Esophagus squamous epithelium (tissue), 5 donors: ENCODE measurements at places on chromosomes 12 and 14.

DNA sequence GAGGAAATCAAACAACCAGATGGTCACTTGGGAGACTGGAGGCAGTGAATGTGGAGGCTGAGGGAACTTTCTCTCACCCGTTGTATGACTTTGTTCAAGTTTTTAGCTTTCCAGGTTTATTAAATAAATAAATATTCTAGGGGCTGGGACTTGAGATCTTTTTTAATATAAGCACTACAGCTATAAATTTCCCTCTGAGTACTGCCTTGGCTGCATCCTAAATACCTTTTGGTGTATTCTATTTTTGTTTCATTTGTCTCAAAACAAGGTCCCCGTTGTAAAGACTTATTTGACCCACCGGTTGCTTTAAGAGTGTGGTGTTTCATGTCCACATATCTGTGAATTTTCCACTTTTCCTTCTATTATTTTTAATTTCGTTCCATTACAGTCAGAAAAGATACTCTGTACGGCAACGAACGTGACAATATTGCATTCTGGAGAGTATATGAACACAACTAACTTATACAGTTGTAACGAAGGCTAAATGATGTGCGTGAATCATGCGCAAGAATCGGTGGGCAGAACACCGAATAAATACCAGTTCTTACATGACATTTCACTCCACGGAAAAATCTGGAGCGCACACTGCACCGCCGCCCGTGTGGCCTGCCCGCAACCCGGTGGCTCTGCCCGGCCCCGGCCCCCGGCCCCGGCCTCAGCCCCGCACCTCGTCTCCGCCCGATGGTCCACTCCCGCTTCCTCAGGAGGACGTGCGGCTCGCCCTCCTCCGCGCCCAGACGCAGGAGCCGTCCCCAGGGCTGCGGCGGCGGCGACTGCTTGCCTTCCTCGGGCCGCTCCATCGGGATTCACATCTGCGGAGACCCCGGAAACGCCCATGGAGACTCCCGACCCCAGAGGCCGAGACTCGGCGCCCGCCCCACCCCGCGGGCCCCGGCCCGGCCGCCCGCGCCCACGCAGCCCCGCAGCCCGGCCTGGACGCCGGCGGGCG, 602 bp downstream of the CHFR start:
- no peak for DNase-seq

GRCh38 chr14:51593397-51593796, 58.3 kb upstream of the FRMD6 start:
- no peak for DNase-seq

- no peak for DNase-seq
These were observed 93.9 kb downstream of the CALM1 start for GRCh38 chr14:90490720-90491050.

GRCh38 chr14:102798926-102799325, 21.7 kb downstream of the TRAF3 start:
- no peak for DNase-seq

DNA sequence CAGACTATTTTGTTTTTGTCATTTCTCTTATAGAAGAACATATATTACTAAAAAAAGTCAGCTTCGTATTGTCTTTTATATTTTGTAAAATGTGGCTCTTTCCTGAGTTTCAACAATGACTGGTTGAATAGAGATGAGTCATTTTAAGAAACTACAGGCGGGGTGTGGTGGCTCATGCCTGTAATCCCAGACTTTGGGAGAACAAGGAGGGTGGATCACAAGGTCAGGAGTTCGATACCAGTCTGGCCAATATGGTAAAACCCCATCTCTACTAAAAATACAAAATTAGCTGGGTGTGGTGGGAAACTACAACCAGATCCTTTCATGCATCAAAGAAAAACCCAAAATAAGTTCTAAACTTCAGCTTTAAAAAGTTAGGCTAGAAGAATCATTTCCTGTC, 28.8 kb downstream of the HECTD4 start:
- no peak for DNase-seq

DNA sequence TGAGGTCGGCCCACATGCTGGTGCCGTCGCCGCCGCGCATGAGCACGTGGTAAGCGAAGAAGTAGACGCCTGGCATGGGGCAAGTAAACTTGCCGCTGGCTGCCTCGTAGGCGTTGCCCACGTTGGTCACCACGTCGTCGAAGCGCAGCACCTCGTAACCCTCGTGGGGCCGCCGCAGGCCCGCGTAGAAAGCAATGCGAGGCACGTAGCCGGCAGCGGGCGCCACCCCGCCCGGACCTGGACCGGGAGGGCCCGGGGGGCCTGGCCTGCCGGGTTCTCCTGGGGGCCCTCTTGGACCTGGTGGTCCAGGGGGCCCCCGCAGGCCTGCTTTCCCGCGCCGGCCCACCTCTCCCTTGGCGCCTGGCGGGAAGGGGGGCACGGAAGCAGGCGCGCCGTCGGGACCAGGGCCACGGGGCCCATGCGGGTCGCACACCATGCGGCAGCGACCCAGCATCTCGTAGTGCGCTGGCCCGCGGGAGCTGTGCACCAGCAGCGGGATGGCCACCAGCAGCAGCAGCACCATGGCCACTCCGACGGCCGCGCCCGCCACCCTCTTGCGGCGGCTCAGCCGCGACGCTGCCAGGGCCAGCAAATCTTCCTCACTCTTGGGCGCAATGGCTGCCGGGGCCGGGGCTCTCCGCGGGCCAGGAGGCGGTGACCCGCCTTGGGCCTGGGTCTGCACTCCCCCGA, 888 bp downstream of the C1QL4 start:
- no peak for DNase-seq

DNA sequence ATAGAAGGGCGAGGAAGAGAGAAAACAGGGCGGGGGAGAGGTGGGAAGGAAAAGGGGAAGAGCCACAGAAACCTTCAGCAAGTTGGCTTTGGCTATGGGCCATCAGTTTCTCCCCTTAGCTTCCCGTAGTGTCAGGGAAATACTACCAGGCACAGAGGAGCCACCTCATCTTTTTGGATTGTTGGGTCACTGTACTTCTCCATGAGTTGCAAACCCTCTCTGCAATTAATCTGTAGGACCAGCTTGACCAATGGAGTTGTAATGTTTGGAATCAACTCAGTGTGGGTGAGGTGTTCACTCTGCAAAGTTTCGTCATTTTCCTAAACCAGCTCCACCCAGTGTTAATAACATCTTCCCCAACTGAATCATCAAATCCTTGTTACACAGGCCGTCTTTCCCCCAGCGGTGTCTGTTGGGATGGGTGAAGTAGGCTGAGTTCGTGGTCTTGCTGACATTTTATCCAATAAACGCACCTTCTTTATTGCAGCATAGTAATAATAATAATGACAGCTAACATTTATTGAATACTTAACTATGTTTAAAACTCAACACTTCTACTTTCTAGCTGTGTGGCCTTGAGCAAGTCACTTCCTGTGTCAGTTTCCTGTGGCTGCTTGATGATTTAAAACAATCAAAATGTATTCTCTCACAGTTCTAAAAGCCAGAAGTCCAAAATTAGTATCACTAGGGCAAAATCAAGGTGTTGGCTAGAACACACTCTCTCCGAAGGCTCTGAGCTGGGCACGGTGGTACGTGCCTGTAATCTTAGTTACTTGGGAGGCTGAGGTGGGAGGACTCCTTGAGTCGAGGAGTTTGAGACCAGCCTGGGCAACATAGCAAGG, 8.1 kb upstream of the GLTP start:
- no peak for DNase-seq

DNA sequence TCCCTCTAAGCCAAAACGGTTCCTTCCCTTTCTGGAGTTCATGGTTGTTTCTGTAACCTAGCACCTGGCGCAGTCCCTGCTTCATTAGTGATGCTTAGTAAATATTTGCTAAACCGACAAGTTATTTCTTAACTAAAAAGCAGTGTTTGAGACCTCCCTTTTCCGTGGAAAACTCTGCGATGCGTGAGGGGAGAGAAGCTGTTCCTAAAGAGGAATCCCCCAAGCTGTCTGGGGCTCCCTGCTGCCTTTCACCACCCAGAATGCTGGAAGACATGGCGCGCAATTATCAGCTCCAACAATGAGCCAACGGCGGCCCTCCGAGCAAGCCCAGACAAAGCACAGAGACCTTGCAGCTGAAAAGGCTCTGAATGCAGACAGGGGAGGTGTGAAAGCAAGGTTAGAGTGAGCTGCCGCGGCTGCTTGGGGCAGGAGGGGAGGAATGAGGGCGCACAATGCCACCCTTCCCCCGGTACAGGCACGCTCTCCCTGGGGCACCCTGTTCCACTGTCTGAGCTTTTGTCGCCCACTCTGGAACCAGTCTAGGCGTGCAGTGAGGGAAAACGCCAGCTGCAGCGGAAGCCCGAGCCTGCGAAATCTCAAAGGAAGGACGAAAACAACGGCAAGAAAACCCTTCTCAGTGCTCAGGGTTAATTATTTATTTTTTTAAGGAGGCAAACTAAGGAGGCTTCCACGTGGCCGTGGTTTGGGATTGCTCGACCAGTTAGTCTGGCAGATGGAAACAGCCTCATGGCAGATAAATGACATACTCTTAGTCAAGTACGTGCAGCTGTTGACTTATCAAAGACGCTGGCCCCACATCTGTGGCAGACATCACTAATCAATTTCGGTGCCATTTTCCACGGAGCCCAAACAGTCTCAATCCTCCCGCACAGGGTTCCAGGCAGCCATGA, 66.3 kb downstream of the RBM19 start:
- DNase-seq = no peak

- no peak for DNase-seq
These were observed 47.5 kb downstream of the GARIN6 start for GRCh38 chr12:99695050-99695449.

GRCh38 chr12:91355150-91356006, 172.8 kb upstream of the DCN start:
- no peak for DNase-seq

GRCh38 chr12:52181746-52182145, 10.1 kb downstream of the KRT80 start:
- DNase-seq = no peak

GRCh38 chr14:77682158-77682553, 25.7 kb downstream of the ALKBH1 start:
- DNase-seq = no peak

DNA sequence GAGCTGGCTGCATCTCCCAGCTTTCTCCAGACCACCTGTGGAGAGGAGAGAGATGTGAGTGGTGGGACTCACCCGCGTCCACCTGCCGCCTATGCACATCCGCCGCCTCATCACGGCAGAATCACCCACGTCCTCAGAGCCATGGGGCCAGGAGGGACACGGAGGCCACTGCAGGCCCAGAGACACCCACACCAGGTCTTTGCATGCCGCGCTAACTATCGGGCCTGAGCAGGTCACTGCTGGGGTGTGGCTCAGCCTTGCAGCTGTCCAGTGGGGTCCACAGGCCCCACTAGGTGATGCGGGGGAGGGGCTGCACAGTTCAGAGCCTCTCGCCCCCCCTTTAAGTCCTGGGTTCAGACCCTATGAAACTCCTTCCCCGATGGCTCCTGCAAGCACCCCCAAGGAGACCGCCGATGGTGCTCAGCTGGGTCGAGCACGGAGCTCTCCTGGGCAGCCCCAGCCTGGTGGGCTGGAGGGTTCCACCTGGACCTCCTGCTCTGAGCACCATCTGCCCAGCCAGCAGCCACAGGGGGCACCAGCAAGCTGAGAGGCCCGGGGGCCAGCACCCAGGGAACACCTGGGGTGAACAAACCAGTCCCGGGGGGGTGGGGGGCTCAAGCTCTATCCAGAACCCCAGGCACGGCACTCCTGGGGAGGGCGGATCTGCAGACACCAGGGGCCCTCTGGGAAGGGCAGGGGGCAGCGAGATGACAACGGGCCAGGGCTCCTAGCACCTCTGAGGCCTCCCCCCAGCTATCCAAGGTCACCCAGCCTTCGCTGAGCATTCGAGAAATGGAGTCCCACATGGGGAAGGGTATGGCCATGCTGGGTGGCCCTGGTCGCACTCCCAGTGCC, 34.3 kb downstream of the CCNK start:
- DNase-seq = no peak

- no peak for DNase-seq
These were observed 1.2 kb downstream of the COA8 start for GRCh38 chr14:103563844-103564505.

DNA sequence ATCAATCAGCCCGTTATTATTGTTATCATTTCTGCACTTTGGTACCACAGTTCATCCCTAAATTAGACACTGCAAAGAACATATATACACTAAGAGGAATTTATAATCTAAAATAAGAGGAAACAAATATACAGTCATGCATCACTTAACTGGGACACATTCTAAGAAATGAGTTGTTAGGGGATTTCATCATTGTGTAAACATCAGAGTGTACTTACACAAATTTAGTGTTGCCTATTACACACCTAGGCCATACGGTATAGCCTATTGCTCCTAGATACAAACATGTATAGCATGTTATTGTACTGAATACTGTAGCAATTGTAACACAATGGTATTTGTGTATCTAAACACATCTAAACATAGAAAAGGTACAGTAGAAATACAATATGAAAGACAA, 190.5 kb downstream of the BMP4 start:
- DNase-seq = no peak

DNA sequence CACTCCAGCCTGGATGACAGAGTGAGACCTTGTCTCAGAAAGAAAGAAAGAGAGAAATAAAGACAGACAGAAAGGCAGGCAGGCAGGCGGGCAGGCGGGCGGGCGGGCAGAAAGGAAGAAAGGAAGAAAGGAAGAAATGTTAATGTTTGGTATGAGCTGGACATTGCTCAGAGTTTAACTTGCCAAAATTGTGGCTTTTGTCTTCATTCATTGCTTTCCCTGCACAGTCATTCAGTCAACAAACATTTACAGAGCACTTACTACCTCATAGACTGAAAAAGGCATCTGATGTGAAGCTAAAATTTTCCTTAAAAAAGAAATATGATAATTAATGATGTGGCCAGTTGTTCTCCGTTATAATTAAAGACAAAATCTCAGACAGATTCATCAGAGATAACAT, 247.1 kb downstream of the SPTSSA start:
- no peak for DNase-seq

GRCh38 chr12:42291680-42292079, 34.2 kb downstream of the ZCRB1 start:
- DNase-seq = no peak

GRCh38 chr14:45083617-45083975, 320 bp upstream of the PRPF39 start:
- no peak for DNase-seq

GRCh38 chr12:8841778-8842177, 19.4 kb downstream of the A2ML1 start:
- DNase-seq = no peak

GRCh38 chr12:121423253-121423652, 23.3 kb downstream of the RNF34 start:
- DNase-seq = no peak

GRCh38 chr12:46516933-46517578, 144.5 kb upstream of the SLC38A2 start:
- no peak for DNase-seq

- no peak for DNase-seq
These were observed 414.8 kb downstream of the SLC6A15 start for GRCh38 chr12:84497819-84498218.

GRCh38 chr12:953776-954175, 4.3 kb upstream of the RAD52 start:
- DNase-seq = no peak

- DNase-seq = no peak
These were observed 547.5 kb downstream of the KCNH5 start for GRCh38 chr14:62497708-62498107.

DNA sequence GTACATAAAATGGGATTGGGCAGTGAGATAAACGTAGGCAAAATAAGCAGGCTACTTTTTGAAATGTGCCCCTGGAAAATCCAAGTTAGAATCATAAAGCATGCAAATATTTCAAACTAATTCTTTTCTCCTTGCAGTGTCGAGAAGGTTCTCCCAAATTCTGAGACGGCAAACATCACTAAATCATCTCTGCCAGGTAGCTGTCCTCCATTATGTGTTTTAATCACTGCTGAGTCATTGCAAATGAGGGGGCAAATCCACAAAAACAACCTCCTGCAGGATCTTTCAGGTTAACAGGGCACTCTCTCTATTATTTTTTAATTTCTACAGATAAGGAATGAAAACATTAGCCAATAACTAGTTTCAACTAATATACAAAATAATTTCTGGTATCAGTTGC, 63.2 kb upstream of the RIC8B start:
- no peak for DNase-seq
